NCI-H69 (cell line): ENCODE measurements at places on chromosomes 2 and 18.

GRCh38 chr18:54772056-54772455 is 56.2 kb upstream of the RAB27B start:
- no peak for DNase-seq

- peak; percentile 59 for DNase-seq
These were observed 70.5 kb upstream of the PPP1CB start for GRCh38 chr2:28681158-28681571.

- peak; percentile 42 for DNase-seq
These were observed 65.8 kb upstream of the EML6 start for GRCh38 chr2:54657664-54658083.

DNA sequence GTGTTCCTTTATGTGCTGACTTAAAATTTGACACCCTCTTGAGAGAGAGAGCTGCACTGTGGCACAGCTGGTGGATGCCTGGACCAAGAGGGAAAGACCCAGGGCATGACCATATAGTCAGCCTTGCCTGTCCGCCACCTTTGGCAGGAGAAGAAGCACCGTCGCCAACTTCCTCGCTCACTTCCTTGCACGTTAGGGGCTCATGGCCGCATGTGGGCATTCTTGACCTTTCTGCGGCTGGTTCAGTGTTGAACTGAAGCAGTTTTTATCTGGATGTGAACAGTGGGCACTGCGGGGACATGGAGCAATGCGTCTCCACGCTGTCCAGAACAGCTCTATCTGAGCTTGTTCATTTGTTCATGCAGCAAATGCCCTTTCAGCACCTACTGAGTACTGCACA is 66.9 kb downstream of the TRAPPC12 start:
- DNase-seq: no peak

DNA sequence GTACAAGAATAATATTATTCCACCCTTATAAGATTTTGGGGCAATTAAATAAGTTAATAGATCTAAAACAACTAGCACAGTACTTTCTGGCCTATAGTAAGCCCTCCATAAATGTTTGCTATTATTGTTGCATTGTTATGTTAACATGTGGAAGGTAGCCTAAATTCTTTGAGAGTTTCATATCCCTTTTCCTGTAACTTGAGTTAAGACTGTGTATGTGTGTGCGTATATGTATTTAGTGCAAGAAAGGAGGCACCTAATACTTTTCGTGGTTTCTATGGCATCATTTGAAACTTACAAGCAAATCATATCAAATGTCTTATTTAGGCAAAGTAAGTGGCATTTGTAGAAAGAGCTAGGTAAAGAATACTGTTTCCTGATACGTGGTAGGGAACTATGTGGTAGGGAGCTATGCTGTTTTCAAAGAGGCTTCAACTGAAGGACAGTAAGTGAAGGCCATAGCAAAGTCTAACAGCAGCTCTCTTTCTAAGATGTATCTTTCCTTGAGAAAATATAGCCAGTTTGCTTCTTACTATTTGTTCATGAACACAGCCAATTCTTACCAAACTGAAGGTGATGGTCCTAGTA is 36.8 kb upstream of the C2orf74 start:
- DNase-seq: no peak

DNA sequence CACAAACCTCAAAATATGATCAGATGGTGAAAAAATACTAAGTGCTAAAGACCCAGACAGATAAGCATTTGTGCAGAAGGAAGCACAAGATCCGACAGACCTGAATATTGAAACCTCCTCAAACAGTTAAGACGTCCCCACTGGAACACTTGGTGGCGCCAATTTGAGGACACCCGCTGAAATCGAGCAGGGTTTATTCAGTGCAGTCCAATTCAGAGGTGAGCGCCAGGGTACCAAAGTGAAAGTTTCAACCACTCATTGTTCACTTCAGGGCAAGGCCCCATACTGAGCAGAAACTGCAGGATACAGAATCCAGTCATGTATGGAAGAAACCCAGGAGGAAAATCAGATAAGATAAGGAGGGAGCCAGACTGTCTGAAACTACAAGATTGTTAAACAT is 417.6 kb downstream of the LRRTM4 start:
- no peak for DNase-seq

- no peak for DNase-seq
These were observed 504.2 kb downstream of the TDRD15 start for GRCh38 chr2:21627938-21628337.

DNA sequence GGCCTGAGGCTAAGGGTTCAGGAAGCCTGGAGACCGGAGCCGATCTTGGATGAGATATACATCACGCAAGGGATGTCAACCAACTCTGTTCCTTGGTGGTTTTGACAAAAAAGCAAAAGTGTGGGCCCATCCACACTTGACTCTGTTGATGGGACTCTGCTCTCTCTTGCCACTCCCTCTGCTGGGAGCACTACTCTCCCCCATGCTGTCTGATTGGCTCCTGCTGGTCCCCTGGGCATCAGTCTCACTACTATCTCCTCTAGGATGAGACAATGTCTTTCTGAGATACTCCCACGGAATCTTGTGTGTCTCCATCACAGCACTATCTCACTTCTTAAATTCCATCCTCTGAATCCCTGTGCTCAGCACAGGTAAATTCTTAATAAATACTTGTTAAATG is 56.8 kb upstream of the DNMT3A start:
- no peak for DNase-seq

- DNase-seq: peak; percentile 30
These were observed 12.8 kb upstream of the MATN3 start for GRCh38 chr2:20025065-20025786.

DNA sequence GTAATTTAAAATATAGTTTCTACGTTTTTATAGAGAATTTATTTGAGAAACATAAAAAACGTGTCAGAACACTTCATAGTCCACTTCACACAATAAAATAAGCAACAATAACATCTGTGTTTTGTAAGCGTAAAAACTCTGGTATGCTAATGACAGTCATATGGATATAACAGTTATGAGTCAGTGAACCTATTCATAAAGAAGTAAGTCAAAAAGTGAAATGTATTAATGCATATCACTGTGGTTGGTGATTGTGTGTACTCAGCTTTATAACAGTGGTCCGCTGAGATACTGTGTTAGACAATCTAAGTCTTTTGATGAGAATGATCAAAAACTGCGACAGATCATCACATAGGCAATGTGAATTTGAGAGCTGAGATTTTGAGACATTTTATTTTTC is 153.2 kb downstream of the WDR7 start:
- no peak for DNase-seq

GRCh38 chr2:239706367-239706766 is 305.5 kb upstream of the HDAC4 start:
- no peak for DNase-seq

DNA sequence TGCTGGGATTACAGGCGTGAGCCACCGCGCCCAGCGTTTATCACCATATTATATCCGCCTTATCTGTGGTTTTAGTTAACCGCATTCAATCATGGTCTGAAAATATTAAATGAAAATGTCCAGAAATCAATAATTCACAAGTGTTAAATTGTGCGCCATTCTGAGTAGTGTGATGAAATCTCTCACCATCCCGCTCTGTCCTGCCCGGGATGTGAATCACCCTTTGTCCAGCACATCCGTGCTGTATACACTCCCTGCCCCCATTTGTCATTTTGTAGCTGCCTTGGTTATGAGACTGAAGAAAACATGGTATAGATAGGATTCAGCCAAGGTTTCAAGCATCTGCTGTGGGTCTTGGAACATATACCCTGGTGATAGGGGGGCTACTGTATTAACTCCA is 70.7 kb downstream of the TIMM21 start:
- DNase-seq: no peak

DNA sequence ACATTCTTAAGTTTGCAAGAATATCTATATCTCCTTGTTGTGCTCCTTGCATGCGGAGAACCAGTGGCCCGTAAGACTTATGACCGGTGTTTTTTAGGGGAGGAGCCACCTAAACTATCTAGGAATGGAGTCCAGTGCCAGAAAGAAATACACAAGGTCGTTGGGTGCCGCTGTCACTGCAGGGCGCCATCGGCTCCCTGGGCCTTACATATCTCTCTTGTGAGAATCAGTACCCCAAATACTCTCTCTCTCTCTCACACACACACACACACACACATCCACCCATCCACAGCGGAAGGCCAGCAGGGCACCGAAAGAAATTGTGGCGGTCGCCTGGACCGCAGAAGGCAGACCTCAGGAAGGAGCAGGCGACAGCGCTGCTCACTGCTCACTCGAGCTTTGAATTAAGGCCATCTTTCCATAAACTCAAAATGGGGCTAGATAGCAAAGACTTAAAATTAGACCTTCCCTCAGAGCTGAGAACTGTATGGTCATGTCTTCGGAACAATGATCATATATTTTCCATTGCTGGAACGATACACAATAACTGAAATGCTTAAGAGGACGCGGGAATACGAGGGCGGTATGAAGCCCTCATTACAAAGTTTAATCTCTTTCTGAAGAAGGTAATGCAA is 10.4 kb downstream of the NR4A2 start:
- DNase-seq: no peak
